NCI-H1417 treated with DMSO at 0.1 percent for 48 hours (cell line): ENCODE measurements at places on chromosomes 3 and 15.

- no peak for DNase-seq
Measured at GRCh38 chr3:81105789-81106488, 655.5 kb downstream of the GBE1 start.

DNA sequence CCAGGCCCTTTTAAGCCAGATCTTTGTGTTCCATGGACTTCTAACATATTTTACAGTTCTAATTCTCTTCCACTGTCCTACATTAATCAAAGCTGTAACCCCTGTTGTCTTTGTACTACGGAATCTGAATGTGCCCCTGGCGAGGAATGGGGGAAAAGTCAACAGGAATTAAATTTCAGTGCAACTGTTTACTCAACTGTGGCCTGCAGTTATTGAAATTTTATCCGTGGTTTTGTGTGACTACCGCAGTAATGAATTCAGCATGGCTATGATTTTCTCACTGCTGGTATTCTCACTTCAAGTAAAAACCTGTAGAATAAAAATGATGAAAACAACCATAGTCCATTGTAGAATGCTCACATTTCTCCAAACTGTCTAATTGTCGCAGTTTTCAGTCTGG is 388.0 kb downstream of the FOXP1 start:
- DNase-seq = peak; percentile 28

GRCh38 chr3:114299421-114299820 is 5.6 kb downstream of the TIGIT start:
- DNase-seq = no peak

GRCh38 chr15:79661411-79661810 is 229.3 kb downstream of the MINAR1 start:
- DNase-seq = no peak

DNA sequence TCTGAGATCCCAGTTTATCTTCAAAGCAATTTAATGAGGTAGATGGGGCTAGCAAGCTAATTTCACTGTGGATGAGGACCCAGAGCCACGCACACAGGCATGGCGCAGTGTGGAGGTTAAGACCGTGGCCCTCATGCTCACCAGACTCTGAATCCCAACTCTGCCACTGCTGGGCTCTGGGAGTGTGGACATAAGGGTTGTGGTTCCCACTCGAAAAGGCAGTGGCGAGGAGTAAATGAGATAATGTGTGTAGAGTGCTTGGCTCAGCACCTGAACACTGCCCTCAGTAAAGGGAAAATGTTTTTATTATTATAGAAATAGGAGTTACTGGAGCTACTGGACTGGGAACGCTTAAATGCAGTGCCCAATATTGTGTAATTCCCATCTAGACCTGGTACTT is 243.5 kb upstream of the TPM1 start:
- DNase-seq = no peak
